ENCODE measurements at places on chromosomes 4 and X.

- no peak overlapping the region for H3K27ac ChIP-seq
- no peaks in the 10 kb centered on the region for H3K4me1 ChIP-seq
- DNase-seq, result no peak
- no peaks in the 10 kb centered on the region for H3K27me3 ChIP-seq
- no peaks in the 10 kb centered on the region for H3K36me3 ChIP-seq
Observed at GRCh38 chr4:65089666-65090065, 580.6 kb downstream of the EPHA5 start.

GRCh38 chrX:38882894-38883626 is 81.8 kb downstream of the MID1IP1 start:
- no peaks in the 10 kb centered on the region for H3K36me3 ChIP-seq
- no peak overlapping the region for H3K27ac ChIP-seq
- H3K27me3 ChIP-seq, result no peaks in the 10 kb centered on the region
- no peaks in the 10 kb centered on the region for H3K4me1 ChIP-seq
- no peak for DNase-seq

GRCh38 chr4:185165605-185166063 is 22.6 kb downstream of the SLC25A4 start:
- no peak for DNase-seq
- no peaks in the 10 kb centered on the region for H3K4me1 ChIP-seq
- H3K27ac ChIP-seq, result no peak overlapping the region
- H3K36me3 ChIP-seq, result peaks cover 8% of the 10 kb centered on the region
- no peak overlapping the region for H3K4me3 ChIP-seq
- H3K27me3 ChIP-seq, result no peaks in the 10 kb centered on the region

- no peaks in the 10 kb centered on the region for H3K36me3 ChIP-seq
- peak; percentile 31 for DNase-seq
- peaks cover 13% of the 10 kb centered on the region for H3K27me3 ChIP-seq
- peak within 1 kb of the TSS; percentile 71 for H3K4me3 ChIP-seq
- H3K27ac ChIP-seq, result peak within 1 kb of the TSS; percentile 92
- H3K4me1 ChIP-seq, result no peaks in the 10 kb centered on the region
Observed at GRCh38 chrX:103607364-103608305, at the start of gene TCEAL3. Gene TCEAL3 (plus strand): TSS chrX:103607963. CDS start chrX:103609065, 1,102 bp downstream.

DNA sequence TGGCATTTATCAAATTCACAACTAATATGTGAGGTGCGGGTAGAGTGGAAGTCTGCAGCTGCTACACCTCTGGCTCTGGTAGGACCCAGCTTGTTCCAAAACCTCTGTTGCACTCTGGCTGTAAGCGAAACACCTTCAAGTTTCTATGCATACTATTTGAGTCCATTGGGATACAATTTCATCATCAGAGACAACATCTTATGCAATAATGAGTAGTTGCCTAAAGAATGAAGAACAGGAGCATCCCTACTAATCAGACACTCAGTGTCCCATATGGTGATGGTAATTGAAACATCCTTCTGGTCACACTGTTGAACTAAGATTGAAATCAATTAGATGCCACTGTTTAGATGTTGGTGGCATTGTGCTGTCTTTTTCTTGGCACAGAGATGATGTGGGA is 178.4 kb downstream of the MGST2 start:
- no peaks in the 10 kb centered on the region for H3K4me1 ChIP-seq
- H3K36me3 ChIP-seq, result no peaks in the 10 kb centered on the region
- no peak for DNase-seq

- no peaks in the 10 kb centered on the region for H3K27me3 ChIP-seq
- peaks cover 8% of the 10 kb centered on the region for H3K36me3 ChIP-seq
- DNase-seq, result no peak
Observed at GRCh38 chrX:56107320-56107719, 124.8 kb upstream of the KLF8 start.

DNA sequence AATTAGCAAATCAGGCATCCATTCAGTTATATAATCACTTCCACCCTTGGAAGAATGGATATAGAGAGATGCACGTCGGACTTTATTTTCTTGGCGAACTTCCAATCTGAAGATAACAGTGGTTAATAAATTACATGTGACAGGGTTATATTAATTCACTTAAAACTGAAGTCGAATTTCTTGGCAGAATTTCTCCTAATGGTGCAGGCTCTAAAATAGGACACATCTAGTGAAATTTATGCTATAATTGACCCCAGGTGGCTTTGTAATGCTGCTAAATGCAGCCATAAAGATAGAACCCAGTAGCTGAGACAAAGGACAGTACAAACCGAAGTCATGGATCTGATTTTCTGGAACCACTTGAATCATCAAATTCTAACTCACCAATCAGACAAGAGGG is 20.8 kb upstream of the SLC10A4 start:
- H3K27me3 ChIP-seq, result no peaks in the 10 kb centered on the region
- H3K36me3 ChIP-seq, result no peaks in the 10 kb centered on the region
- H3K27ac ChIP-seq, result no peak overlapping the region
- no peaks in the 10 kb centered on the region for H3K4me1 ChIP-seq

DNA sequence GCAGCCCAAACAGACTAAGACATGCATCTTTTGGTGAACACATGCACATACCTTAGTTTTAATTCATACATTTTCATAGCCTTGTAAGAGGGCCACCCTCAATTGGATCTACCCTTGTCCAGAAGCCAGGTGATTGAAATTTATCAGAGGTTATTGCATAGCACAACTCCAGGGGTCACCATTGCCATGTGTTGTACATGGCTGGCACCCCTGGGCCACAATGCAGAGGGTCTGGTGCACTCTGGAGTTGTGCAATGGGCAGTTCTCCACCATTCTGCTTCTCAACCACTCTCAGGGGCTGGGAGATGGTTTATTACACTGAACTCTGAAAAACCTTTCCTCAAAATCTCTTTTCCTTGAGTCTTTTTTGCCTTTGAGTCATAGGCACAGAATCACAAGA is 184.4 kb upstream of the CXorf66 start:
- H3K27ac ChIP-seq, result no peak overlapping the region
- no peak for DNase-seq
- H3K36me3 ChIP-seq, result no peaks in the 10 kb centered on the region
- no peaks in the 10 kb centered on the region for H3K27me3 ChIP-seq
- no peaks in the 10 kb centered on the region for H3K4me1 ChIP-seq

DNA sequence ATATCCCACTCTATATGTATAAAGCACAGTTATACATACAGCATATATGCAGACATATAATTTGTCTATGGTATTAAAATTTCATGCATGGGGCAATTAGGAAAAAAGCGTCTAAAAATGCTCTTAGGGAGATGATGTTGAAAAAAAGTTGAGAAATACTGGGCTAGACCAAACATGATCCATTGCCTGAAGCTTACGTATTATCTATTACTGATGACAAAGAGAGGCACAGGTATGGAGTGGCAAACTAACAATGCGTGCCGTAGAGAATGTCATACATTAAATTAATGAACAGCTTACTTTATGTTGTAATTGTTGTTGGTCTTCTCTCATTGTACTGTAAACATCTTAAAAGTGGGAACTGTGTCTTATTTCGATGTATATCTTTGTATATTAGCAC is 13.9 kb downstream of the RHOH start:
- no peak overlapping the region for H3K27ac ChIP-seq
- H3K36me3 ChIP-seq, result no peaks in the 10 kb centered on the region
- DNase-seq, result no peak
- H3K27me3 ChIP-seq, result no peaks in the 10 kb centered on the region

DNA sequence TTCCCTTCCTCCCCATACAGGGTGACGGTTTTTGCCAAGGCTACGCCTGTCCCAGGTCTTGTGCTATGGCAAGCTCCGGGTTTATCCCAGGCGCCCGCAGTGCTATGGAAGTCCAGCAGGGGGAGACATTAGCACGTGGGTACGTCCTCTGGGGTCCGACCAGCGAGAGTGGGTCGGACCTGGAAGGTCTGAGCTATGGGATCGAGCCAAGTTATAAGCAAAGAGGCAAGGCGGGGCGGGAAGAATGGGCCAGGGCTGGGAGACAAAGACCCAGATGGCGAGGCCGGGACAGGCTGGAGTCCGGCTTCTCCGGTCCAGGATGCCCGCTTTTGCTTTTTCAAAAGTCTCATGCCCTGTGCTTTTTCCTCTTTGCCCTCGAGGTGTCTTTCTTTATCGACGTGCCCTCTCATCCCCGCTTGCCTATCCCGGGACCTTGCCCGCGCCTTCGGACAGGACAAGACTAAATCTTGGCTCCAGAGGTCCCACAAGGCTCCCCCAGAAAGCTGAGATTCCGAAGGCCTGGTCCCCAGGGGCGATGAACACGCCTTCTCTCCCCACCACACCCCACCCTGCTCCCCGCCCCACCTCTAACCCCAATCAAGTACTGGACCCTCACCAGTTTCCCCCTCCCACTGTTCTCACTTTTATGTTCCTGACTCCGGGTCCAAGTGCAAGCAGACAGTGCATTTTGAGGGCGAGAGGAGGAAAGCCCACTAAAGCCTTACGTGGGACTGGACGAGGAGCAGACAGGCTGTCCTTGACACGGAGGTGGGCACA is 785 bp upstream of the EFNB1 start:
- H3K27ac ChIP-seq, result peak overlapping the region; percentile 79
- H3K36me3 ChIP-seq, result no peaks in the 10 kb centered on the region
- H3K4me1 ChIP-seq, result no peaks in the 10 kb centered on the region
- H3K4me3 ChIP-seq, result peak overlapping the region; percentile 3

- H3K27ac ChIP-seq, result no peak overlapping the region
- no peaks in the 10 kb centered on the region for H3K4me1 ChIP-seq
- DNase-seq, result no peak
- no peak overlapping the region for H3K4me3 ChIP-seq
Observed at GRCh38 chrX:2572740-2573139, 72.0 kb upstream of the DHRSX start.

DNA sequence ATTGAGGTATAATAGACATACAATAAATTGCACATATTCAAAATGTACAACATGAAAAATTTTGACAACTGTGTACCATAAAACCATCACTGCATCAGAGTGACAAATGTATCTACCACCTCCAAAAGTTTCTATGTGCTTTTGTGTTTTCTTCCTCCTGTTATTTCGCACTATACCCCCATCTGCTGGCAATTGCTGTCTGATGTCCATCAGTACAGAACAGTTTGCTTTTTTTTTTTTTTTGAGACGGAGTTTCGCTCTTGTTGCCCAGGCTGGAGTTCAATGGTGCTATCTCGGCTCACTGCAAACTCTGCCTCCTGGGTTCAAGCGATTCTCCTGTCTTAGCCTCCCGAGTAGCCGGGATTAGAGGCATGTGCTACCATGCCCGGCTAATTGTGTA is 154.3 kb upstream of the GIMD1 start:
- DNase-seq, result no peak
- no peaks in the 10 kb centered on the region for H3K36me3 ChIP-seq
- H3K4me3 ChIP-seq, result no peak overlapping the region
- H3K27me3 ChIP-seq, result no peaks in the 10 kb centered on the region

DNA sequence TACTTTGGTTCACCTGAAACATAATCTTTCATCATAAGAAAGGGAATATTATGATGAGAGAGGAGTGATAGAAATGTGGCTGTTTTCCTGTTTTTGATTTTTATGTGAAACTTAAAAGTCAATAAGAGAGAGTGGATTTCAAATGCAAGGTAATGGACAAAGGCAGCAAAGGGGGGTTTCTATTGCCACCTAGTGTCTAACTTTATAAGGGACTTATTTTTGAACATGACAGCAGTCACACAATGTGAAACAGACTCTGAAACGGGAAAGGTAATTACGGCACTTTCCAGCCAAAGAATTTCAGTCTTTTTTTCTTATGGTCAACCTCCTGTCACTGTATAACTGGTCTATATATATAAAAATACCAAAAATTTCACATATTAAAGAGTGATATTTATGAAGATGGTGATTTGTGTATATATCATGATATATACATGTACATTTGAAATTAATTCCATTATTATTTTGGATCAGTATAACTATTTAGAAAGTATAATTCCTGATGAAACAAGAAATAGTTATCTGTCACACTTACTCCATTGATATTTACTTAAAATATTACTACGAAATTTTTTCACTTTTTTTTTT is 127.1 kb downstream of the FBXO8 start:
- no peak overlapping the region for H3K27ac ChIP-seq
- H3K36me3 ChIP-seq, result no peaks in the 10 kb centered on the region
- no peak for DNase-seq

DNA sequence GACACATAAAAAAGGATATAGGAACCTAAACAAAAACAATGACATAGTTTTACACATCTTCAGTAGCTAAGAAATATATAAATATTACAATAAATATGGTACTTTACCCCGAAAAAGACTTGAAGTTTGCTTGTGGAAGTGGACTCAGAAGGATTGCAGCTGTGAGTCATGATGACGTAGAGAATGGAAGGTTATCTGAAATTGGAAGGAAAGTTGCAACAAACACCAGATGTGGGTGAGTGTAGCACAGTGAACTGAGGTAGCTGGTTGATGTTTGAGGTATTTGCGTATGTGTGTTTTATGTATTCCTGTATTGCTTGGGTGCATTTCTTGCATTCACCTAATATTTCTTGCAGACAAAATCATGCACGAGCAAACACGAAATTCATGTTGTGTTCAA is 113.0 kb downstream of the ARX start:
- no peaks in the 10 kb centered on the region for H3K4me1 ChIP-seq
- H3K4me3 ChIP-seq, result no peak overlapping the region
- no peak for DNase-seq

- H3K4me1 ChIP-seq, result no peaks in the 10 kb centered on the region
- no peak for DNase-seq
Observed at GRCh38 chr4:88195328-88196012, 37.0 kb upstream of the ABCG2 start.

DNA sequence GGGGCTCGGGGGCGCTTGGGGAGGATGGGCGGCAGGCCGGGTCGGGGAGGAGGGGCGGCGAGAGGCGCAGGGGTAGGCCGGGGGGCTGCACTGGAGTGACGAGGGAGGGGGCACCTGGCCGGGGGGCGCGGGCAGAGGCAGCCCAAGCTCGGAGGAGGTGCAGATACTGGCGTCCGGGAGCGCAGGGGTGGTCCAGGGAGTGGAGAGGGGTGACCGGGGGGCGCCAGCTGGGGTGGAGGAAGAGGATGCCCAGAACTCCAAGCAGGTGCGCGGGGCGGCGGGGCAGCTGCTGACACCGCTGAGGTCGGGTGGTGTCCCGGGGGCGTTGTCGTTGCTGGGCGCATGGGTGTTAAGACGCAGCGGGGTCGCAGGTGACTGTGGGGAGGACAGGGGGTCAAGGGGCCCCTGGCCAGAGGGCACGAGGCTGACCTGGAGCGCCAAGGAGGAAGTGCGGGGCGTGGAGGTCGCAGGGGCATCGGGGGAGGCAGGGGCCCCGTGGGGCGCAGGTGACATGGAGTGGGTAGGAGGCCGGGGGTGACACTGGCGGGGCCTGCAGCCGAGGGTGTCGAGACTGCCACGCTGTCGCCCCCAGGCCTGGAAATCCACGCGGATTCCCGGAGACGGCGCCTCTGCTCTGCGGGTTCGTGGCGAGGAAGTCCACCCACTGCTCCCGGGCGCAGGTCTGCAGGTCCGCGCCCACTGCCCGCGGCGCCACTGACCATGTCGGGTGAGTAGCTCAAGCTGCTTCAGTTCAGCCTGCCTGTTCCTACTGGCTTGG is 928 bp downstream of the GYG2 start:
- peak overlapping the region; percentile 50 for H3K4me3 ChIP-seq
- peaks cover 46% of the 10 kb centered on the region for H3K27me3 ChIP-seq
- H3K36me3 ChIP-seq, result no peaks in the 10 kb centered on the region
- H3K4me1 ChIP-seq, result no peaks in the 10 kb centered on the region

DNA sequence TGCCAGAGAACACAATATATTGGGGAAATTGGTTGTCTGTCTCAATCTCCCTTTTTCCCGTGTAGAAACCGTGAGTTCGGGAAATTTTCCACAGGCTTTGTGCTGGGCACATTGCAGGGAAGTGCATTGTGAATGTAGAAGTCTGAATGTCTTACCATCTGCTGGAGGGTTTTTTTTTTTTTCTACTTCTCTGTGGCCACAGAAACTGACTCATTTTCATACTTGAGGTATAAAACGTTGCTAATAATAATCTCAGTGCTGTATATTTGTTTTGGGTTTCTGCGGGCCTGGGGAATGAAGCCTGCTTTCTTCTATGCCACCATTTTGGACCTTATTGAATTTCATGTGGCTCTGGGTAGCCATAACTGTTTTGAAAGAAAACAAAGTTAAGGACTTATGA is 1001.2 kb downstream of the STIM2 start:
- no peaks in the 10 kb centered on the region for H3K27me3 ChIP-seq
- no peak overlapping the region for H3K27ac ChIP-seq
- no peaks in the 10 kb centered on the region for H3K4me1 ChIP-seq
- H3K36me3 ChIP-seq, result no peaks in the 10 kb centered on the region
